Activated CD8-positive, alpha-beta memory T cell treated with anti-CD3 and anti-CD28 coated beads for 24 hours (primary cell): ENCODE measurements at places on chromosomes 11 and 22.

- DNase-seq = peak; percentile 61
These were observed 87.5 kb downstream of the RRM1 start for GRCh38 chr11:4181782-4182721.

- DNase-seq = no peak
These were observed 1482.0 kb downstream of the BRD1 start for GRCh38 chr22:48345631-48346030.

DNA sequence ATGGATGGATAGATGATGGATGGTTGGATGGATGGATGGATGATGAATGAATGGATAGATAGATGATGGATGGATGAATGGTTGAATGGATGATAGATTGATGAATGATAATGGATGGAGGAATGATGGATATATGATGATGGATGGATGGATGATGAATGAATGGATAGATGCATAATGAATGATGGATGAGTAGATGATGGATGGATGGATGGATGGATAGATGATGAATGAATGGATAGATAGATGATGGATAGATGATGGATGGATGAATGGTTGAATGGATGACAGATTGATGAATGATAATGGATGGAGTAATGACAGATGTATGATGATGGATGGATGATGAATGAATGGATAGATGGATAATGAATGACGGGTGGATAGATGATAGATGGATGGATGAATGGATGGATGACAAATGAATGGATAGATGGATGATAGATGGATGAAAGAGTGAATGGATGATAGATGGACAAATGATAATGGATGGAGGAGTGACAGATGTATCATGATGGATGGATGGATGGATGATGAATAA, 1466.5 kb downstream of the BRD1 start:
- no peak for DNase-seq

- no peak for DNase-seq
These were observed 3.5 kb downstream of the PDXP start for GRCh38 chr22:37662039-37662438.

DNA sequence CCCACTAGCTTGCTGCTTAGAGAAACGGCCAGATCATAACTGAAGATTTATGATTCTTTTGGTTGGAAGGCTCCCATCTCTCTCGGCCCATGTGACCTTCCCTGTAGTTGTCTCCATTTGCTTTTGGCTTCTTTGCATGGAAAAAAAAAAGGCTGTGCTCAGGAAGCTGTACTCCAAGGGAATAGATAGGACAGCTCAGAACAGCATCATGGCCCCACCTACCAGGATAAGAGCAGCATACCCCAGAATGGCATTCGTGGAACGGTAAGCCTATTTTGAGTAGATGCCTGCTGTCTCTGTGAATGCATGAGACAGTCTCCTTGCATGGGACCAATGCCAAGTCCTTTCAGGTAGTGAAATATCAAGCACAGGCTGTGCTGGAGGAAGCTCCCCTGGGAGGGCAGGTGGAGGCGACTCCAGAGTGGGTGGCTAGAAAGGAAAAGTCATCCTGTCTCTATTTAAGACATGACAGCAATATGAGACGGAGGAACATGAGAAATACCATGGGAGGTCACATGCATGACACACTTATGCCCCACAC, 94.1 kb upstream of the AMOTL1 start:
- no peak for DNase-seq

DNA sequence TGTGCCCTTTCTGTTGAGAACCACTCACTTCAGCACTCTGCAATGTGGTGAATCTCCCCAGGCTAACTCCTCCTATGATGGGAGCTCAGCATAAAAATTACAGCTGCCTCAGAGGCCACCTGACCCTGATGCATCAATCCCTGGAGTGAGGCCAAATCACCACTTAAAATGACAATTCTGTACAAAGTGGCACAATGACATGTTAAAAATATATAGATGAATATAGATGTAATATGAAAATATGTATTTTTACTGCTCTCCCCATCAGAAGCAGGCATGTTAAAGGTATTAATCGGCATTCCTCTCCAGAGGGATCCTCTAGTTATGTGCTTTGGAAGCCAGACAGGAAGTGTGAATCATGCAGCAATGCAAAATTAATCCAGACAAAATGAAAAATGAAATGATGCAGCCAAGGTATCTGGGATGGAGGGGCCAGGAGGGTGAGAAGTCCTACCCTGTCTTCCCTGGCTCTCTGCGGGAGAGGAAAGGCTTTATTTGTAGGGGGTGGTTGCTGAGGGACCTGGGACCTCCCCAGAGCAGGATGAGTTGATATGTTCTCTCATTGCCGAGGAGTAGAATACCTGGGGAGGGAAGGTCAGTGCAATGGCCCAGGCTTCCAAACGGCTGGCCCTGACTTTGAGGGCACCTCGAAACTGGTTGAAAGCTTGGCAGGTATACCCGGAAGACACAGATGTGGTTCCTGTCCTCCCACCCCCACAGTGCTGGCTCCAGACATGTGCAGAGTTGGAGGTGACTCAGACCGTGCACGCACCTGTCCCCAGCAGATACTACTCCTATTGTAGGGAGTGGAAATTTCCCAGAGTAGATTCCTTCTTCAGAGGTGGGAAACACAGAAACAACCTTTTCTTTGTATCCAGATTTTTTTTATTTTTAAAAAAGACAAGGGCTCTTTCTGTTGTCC, 347.9 kb upstream of the NCAM1 start:
- DNase-seq = no peak

- no peak for DNase-seq
These were observed 4.1 kb downstream of the SERPINH1 start for GRCh38 chr11:75565916-75566762.

DNA sequence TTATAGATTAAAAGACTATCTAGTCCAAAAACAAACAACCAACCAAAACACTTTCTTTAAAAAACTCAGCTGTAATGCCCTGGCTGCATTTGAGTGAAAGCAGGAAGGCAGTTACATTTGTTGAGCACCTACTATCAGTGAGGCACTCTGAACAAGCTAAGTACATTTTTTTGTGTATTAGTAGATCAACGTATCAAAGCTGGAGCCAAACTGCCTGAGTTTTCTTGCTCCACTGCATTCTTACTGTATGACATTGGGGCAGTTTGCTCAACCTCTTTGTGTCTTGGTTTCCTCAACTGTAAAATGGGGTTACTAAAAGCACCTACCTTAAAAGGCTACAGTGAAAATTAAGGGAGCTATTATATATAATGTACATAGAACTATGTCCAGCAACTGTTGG, 22.0 kb downstream of the COA4 start:
- no peak for DNase-seq

DNA sequence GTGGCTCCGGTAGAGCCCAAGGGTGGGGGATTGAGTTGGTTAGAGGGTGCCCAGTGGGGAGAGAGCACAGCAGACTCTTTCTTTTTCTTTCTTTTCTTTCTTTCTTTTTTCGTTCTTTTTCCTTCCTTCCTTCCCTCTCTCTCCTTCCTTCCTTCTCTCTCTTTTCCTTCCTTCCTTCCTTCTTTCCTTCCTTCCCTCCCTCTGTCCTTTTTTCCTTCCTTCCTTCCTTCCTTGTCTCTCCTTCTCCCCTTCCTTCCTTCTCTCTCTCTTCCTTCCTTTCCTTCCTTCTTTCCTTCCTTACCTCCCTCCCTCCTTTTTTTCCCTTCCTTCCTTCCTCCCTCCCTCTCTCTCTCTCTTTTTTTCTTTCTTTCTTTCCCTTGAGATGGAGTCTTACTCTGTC, 4.8 kb upstream of the ALX4 start:
- no peak for DNase-seq

DNA sequence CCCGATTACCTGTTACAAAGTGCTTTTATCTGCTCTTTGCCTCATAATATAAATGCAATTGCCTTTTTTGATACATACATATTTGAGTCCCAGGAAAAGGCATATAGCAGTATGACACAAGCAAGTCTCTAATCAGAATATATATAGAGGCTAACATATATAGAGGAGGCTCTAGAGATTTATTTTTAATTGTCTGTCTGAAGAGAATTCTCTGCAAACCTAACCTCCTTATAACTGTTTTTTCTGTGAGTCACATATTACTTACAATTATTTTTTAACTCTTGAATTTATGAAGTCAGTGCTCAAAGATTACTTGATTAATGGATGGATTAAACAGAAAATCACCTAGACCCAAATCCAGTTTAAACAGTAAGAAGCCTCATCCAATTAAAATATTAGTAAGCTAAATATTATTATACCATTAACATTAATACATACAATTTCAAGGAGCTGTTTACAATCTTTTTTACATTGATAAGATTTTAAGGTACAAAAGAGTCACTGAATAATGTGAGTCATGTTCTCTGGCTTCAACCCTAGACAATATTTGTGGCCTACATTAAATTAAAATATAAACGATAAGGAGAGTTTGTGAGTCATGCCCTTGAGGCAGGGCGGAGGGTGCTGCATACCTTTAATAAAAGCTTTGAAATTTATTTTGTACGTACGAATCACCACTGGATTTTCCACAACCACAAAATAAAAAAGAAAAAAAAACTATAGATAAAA, 19.2 kb upstream of the MMP13 start:
- no peak for DNase-seq

GRCh38 chr11:65165410-65166317, 4.4 kb upstream of the SPDYC start:
- DNase-seq = no peak

- no peak for DNase-seq
These were observed 11.9 kb downstream of the CHID1 start for GRCh38 chr11:898540-899190.

DNA sequence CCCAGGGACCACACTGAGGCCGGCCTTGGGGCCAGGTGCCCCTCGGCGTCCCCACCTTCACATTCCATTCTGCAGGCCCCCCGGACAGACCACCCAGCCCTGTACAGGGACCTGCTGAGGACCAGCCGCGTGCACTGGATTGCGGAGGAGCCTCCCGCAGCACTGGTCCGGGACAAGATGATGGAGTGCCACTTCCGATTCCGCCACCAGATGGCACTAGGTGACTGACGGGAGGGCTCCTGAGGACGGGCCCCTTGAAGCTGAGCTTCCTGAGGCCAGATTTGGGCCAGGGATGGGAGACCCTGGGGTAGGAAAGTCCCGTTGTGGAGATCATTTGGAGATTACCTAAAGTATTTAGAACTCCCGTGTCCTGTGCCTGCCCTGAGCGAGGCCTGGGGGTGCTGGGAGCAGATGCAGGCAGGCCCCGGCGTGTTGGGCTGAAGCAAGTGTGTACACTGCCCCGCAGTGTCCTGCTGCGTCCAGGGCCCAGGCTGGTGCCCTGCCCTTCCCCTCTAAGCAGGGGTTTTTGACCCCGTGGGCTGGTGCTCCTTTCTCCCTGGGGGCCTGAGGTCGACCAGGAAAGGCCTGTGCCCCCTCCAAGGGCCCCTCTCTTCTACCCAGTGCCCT, 20.0 kb downstream of the TRMU start:
- DNase-seq = peak; percentile 85

- DNase-seq = no peak
These were observed 99.2 kb downstream of the STIM1 start for GRCh38 chr11:3954448-3955298.

DNA sequence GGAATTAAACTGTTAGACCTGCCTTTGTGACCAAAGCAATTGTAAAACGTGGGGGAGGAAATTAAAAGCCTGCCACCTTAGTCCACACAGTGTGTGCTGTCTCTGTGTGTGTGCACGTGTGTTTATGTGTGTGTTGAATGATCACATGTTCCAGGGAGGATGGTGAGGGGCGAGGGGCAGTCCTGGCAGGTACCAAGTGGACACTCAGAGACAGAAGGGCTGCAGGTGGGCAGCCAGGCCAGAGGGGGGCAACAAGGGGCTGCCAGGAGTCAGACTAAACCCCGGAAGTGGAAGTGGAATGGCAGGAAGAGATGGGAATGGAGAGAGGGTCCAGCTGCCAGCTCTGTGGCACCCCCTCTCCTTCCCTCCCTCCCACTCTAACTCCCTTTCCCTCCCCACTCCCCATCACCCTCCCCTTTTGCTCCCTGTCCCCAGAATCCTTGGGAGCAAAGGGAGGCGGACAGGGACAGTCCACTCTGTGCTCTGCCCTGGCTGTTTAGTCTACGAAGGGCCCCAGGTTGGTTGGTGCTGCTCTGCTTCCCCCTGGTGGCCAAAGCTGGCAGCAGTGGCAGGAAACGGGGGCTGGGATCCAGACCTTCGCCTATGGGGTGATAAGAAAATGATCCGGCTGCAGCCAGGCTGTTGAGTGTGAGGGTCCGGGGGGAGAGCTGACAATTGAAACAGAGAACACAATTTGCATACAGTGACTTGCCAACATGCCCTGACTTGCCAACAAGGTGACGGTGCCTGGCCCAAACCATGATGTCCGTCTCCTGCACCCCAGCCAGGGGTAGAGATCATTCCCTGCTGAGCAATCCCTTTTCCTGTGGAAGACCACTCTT, 24.4 kb downstream of the P2RY2 start:
- peak; percentile 94 for DNase-seq

- DNase-seq = no peak
These were observed 916.8 kb downstream of the METTL15 start for GRCh38 chr11:29025001-29025400.

- DNase-seq = peak; percentile 88
These were observed 41.0 kb upstream of the CD5 start for GRCh38 chr11:61061081-61061826.

- DNase-seq = no peak
These were observed 26.2 kb upstream of the SLC37A2 start for GRCh38 chr11:125036933-125037332.

DNA sequence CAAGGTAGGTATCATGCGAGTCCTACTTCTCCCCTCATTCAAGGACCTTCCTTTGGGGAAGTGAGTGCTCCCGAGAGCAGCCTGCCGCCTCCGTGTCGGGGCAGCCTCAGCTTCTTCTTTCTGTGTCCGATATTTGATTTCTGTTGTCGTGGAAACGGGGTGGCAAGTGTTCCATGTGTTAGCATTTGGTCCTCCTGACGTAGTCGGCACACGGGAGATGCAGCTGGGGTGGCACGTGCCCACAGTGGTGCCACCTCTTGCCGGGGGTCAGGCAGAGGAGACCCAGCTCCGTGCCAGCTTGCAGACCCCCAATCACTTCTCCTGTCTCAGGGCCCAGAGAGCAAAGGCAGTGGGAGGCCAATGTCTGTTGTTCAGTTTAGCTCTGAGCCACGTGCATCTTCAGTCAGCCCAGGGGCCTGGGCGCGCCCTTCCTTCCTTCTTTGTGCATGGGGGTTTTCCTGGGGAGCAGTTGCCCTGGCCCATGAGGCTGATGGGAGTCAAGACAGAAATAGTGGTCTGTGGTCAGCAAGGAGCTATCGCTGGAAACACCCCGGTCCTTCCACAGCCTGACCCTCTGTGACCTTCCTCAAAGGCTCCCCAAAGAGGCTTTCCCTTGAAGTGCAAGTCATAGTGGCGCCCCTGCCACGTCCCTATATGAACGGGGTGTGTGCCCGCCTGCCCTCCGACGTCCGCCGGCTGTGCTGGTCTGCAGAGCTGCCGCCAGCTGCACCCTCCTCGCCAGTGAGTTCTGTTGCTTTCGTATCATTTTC, 44.5 kb downstream of the PARVB start:
- DNase-seq = no peak

GRCh38 chr11:38300570-38300969, 1702.5 kb upstream of the RAG2 start:
- DNase-seq = no peak

DNA sequence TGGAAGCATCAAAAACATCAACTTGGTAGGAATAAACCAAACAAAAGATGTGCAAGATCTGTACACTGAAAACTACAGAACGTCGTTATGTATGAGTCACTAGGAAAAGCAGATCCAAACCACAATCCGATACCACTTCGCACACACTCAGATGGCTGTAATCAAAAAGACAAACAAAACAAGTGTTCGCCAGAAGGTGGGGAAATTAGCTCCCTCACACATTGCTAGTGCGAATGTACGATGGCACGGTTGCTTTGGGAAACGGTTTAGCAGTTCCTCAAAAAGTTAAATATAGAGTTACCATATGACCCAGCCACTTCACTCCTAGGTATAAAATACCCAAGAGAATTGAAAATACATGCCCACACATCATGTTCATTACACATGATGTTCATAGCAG, 14.8 kb upstream of the CARD10 start:
- no peak for DNase-seq

- no peak for DNase-seq
These were observed 149.4 kb downstream of the DBX1 start for GRCh38 chr11:20010851-20011225.
